ENCODE measurements at places on chromosomes 16 and 17. TPM values are rescaled to one million over a fixed set of nuclear protein-coding genes. Genes with fewer than 3 reads are reported as not detected.

DNA sequence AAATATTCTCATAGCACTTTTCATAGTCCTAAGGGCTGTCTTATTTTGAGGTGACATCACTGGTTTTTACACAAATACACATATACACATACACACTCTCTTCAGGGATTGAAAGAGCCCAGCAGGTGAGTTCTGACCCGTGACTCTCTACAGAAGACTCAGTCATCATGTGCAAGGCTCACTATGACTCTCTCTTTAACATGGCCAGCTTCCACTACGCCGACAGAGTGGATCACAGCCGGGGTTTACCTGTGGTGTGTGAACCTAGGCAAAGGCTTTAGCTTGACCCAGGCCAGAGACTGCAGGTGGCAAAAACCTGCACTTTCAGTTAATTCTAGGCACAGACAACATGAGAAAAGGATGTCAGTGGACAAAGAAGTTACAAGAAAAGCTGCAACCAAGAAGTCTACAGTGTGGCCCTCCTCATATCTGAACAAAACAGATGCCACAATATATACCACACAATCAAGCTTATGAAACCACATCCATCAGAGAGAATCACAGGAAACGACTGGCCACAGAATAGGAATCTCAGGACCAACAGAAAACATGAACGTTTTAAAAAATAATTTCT, 56.5 kb downstream of the CYTH1 start:
- no peak for DNase-seq

DNA sequence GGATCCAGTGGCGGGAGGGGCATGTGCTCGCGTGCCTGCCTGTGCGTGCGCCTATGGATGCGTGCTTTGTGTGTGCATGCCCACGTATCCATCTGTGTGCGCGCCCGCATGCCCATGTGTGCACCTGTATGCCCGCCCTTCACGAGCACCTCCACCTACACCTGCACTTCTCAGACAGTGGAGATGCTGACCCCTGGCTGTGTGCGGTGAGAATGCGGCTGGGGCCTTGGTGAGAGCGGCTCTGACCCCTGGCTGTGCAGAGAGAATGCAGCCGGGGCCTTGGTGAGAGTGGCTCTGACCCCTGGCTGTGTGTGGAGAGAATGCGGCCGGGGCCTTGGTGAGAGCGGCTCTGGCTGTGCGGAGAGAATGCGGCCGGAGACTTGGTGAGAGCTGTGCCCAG, 33.9 kb downstream of the AXIN1 start:
- DNase-seq: peak; percentile 19

DNA sequence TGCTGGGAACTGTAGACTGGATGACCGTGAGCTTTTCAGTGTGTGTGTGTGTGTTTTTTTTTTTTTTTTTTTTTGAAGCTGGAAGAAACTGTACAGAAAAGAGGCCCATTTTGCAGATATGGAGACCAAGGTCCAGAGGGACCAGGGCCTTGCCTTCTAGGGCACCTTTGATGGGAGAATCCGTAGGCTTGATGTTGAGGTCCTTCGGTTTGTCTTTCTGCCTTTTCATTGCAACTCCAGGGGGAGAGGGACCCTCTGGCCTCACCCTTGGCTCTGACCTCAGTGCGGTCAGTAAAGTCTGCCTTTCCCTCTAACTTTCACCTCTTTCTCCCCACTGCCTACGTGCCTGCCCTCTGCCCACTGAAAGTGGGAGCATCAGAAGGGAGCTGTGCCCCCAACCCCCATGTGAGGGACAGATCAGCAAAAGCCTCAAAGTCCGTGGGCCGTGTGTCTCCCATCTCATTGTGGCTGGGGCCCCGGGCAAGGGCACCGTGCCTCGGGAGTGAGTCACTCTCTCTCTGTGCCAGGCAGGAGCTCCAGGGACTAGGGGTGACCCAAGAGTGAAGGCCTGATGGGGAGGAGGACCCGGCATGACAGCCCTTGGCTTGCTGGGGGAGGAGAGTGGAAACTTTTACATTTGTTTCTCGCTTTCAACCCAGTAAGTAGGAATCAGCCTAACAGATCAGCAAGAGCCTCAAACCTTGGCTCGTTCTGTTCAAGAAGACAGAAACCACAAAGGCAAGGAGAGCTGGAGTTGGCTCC, 123.6 kb downstream of the CMIP start:
- DNase-seq: peak; percentile 76

DNA sequence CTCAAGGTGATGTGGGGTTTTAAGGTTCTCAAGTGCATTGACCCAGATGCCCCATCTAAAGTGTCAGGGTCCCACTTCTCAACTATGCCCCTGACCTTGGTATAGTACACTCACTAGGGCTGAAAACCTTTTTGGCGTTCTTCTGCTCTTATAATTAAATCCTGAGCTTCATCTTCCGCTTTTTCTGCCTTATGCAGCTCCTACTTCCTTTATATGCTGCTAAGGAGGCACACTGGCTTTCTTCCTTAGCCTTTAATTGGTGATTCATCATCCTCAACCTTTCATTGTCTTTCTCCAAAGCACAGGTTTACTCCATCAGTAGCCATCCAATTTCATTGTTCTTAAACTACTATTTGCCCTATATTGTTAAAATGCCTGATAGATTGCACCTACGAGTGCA, 5.3 kb upstream of the NF1 start:
- no peak for DNase-seq

DNA sequence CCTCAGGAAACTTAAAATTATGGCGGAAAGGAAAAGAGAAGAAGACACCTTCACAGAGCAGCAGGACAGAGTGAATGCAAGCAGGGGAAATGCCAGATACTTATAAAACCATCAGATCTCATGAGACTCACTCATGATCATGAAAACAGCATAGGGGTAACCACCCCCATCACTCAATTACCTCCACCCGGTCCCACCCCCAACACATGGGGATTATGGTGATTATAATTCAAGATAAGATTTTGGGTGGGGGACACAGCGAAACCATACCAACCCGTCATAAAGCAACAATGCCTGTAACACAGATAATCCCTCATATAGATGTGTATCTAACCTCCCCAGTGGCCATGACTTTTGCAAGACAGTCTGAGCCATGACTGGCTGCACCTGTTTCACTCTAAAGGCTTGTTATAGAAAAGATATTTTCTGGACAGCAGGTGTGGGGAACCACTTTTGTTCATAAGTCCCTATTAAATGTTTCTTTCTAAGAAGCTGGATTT, 7.0 kb upstream of the GSDMA start:
- no peak for DNase-seq

DNA sequence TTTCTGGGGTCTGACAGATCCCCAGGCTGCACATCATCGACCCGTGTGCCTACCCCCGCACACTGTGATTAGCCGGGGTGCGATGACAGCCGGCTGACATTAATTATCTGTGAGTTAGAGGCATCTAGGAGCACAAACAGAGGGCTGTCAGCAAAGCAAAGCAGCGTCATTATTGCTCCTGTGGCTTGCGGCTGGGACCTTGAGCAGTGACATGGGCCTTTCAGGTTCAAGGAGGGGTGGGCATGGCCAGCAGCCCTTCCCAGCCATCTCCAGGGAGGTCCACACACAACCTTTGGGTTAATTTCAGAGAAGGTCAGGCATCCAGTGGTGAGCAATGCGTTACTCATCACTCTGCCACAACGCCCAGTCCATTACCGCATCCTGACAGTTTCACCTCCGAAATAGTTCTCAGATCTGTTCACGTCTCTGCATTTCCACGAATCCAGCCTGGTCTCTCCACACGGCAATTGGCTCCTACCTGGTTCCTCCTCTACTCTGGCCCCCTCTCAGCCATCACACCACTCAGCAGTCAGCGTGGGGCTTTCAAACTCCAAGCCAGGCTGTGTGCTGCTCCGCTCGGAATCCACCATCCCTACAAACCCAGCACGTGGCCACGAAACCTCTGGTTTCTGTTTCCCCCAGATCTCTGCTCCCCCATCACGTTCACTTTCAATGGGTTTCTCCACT, 249.7 kb upstream of the C16orf82 start:
- peak; percentile 83 for DNase-seq

DNA sequence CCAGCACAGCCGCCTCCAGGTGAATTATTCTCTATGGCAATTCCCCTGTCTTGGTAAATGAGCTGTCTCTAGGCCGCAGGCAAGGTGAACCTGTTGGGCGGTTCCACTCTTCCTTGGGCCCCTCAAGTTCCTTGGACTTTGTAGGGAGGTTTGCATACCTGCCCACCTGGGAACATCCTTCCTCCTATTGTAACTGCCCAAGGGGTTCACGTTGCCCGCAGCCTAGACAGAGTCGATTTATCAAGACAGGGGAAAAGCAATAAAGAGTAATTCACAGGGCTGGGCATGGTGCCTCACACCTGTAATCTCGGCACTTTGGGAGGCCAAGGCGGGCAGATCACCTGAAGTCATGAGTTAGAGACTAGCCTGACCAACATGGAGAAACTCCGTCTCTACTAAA, 122.5 kb downstream of the KCNJ18 start:
- no peak for DNase-seq

DNA sequence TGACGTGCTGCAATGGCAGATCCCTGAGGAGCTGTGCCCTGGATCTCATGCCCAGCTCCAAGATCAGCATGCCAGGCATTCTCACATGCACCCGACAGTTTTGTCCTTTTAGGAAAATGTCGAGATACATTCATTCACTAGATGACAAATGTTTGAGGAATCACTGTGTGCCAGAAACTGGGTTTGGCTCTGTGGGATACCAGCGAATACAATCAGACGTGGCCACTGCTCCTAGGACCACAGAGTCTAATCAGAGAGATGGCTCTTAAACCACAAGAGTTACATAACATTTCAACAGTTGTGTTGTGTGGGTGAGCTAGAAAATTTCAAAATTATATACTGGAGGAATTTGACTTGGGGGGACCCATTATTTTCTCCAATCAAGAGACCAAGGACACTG, 579.7 kb downstream of the CDH13 start:
- DNase-seq: no peak

DNA sequence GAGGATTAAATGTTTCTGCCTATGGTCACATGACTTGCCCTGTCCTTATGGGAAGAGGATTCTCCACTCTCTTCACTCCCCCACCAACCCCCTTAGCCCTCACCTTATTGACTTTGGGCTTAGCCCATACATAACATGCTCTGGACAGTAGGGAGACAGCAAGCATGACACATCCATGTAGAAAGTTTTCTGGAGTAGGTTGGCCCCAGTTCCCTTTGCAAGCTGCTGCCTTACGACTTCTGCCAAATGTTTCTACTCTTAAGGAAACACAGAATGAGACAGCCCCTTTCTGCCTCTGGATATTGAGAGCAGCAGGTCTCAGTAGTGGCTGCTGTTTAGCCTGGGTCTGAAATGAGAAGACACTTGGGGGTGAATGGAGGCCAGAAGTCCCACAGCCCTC, 282.2 kb downstream of the MAP2K6 start:
- DNase-seq: no peak

GRCh38 chr16:87457061-87457611, 35.7 kb downstream of the ZCCHC14 start:
- DNase-seq: peak; percentile 89

GRCh38 chr16:27233731-27234130, 30.4 kb downstream of the KDM8 start:
- DNase-seq: no peak

DNA sequence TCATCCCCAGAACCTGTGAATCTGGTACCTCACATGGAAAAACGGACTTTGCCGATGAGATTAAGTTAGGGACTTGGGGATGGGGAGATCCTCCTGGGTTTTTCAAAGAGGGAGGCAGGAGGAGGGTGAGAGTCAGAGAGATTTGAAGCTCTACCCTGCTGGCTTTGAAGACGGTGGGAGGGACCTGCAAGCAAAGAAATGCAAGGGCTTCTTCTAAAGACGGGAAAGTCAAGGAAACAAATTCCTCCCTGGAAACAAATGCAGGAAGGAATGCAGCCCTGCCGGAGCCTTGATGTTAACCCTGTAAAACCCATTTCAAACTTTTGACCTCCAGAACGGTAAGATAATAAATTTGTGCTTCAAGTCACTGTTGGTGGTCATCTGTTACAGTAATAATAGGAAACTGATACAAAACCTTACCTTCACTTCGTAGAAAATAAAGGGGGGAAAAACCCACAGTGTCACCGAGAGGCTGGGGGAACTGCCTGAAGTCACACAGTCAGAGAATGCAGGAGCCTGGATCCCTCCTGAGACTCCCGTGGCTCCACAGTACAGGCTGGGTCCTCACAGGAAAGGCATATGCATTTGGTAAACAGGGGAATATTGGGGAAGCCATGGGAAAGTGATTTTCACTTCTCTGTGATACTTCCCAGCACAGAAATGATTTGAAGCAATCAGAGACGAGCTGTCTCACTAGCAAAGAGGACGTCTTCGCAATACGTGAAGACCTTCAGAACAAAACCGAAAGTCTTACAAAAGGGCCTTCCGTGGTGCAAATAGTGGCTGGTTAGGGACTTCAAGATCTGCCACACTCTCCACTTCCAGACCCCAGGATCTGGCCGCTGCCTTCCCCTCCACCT, 58.9 kb upstream of the CLEC3A start:
- no peak for DNase-seq

DNA sequence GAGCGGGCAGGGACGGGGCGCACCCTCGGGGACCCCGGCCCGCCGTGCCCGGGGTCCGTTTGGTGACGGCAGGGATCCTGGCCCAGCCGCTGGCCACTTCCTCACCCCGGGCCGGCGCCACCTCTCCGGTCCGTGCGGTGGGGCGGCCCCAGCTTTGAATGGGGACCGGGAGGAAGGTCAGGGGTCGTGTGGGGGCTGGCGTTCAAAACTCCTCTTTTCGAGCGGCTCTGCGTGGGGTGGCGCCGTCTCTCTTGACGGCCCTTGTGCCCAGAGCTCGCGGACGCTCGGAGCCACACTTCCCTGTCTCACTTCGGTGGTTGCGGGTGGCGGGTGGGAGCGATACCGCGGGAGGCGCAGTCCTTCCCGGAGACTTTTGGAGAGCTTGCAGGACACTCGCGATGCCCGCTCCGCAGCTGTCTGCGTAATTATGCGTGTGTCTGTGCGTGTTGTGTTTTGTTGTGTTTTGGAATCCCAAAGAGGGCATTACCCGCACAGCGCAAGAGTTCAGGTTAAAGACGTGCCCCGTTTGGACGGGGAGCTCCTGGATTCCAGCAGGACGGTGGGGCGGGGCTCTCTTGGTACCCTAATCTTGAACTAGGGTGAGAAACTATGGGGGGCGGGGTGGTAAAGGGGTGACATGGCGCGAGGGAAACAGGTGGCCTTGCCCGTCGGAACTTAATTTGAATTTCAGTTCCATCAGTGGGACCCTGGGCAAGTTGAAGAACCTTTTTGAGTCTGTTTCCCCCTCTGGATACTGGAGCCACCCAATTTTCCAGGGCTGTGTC, 637 bp downstream of the PLCG2 start:
- peak; percentile 12 for DNase-seq

JUP gene
- 56.9 TPM for total RNA-seq

UTS2R gene
- not detected for total RNA-seq

SMARCD2 gene
- total RNA-seq: 125 TPM

PAM16 gene
- 58.8 TPM for total RNA-seq

ASPA gene
- total RNA-seq: not detected

ODAD4 gene
- 0.78 TPM for total RNA-seq

TBC1D26 gene
- total RNA-seq: not detected

Measured in Caki2 (cell line).